ENCODE measurements at places on chromosomes 1 and 21. TPM values are rescaled to one million over a fixed set of nuclear protein-coding genes. Genes with fewer than 3 reads are reported as not detected.
A peak's percentile ranks its signal among the peaks of the same experiment; 100 is the strongest.

GRCh38 chr1:181452746-181453145, 30.6 kb upstream of the CACNA1E start:
- H3K27ac ChIP-seq, result no peak overlapping the region
- H3K4me3 ChIP-seq, result no peak overlapping the region
- no peaks in the 10 kb centered on the region for H3K4me1 ChIP-seq
- no peak for DNase-seq

The COL8A2 gene
- total RNA-seq, result 1.2 TPM

DNA sequence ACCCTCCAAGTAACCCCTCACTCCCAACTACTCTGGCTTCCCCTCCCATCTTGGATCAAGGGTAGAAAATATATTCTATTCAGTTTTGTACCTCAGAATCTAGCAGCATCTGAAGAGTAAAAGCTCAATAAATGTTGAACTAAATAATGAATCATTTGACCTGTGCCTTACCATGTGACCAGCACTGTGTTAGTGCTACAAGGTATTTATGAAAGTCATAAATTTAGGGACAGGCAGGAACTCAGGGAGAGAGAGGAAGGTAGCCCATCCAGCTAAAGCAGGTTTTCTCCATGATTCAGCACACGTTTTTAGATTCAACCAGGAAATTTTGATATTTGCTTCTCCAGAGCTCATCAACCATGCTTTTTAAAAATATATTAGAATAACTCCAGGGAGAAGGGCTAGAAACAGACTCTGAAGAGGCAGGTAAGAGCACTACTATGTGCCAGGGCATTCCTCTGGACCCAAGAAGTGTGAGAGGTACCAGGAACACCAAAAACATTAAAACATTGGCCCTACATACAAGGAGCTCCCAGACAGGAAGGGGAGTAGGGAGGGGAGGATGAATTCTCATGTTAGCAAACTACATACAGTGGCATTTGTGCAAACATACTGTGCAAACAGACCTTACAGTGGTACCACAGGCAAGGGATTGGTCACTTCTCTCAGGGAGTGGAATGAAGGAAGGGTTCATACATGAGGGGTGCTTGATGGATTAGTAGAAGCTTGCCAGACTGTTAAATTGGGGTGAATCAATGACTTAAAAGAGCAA, 64.3 kb downstream of the FYB2 start:
- H3K4me1 ChIP-seq, result no peaks in the 10 kb centered on the region
- H3K27me3 ChIP-seq, result peaks cover 3% of the 10 kb centered on the region
- no peak overlapping the region for H3K4me3 ChIP-seq
- H3K27ac ChIP-seq, result no peak overlapping the region
- DNase-seq, result no peak
- no peaks in the 10 kb centered on the region for H3K36me3 ChIP-seq

GRCh38 chr21:23471877-23472276, 2135.4 kb downstream of the MRPL39 start:
- H3K4me3 ChIP-seq, result no peak overlapping the region
- H3K36me3 ChIP-seq, result no peaks in the 10 kb centered on the region
- no peaks in the 10 kb centered on the region for H3K4me1 ChIP-seq
- no peak overlapping the region for H3K27ac ChIP-seq
- no peak for DNase-seq
- no peaks in the 10 kb centered on the region for H3K27me3 ChIP-seq

DNA sequence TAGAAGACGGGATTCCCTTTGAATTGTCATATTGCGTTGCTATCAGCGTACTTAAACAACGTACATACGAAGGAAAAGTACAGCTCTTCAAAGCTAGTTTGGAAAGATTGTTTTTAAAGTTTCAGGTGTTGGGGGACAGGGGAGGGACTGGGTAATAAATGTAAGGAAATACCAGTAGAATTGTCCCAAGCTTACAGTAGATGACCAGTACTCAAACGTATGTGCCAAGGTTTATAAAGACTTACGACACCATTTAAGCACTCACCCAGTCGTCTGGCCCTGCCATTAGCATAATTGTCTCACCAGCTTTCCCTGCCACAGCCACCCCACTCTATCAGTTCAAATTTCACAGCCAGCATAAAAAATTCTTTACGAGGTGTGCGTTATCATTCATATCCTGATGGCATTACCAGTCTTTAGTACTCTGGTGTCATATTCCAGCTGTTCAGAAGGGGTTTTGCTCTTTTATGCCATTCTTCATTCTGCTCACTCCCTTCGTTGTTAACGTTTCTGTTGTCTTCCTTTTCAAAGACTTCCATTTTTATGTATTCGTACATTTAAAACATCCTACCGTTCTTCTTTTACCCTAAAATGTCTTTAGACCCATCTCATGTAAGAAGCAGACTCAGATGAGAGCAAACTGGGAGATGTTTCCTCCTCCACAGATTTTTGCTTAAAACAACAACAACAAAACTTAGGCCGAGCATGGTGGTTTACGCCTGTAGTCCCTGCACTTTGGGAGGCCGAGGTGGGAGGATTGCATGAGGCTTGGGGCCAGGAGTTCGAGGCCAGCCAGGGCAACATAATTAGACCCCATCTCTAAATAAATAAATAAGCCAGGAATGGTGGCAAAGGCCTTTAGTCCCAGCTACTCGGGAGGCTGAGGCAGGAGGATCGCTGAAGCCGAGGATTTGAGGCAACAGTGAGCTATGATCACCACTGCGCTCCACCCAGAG, 1.0 kb upstream of the HP1BP3 start:
- DNase-seq, result no peak
- peaks cover 15% of the 10 kb centered on the region for H3K4me1 ChIP-seq
- no peaks in the 10 kb centered on the region for H3K27me3 ChIP-seq

DNA sequence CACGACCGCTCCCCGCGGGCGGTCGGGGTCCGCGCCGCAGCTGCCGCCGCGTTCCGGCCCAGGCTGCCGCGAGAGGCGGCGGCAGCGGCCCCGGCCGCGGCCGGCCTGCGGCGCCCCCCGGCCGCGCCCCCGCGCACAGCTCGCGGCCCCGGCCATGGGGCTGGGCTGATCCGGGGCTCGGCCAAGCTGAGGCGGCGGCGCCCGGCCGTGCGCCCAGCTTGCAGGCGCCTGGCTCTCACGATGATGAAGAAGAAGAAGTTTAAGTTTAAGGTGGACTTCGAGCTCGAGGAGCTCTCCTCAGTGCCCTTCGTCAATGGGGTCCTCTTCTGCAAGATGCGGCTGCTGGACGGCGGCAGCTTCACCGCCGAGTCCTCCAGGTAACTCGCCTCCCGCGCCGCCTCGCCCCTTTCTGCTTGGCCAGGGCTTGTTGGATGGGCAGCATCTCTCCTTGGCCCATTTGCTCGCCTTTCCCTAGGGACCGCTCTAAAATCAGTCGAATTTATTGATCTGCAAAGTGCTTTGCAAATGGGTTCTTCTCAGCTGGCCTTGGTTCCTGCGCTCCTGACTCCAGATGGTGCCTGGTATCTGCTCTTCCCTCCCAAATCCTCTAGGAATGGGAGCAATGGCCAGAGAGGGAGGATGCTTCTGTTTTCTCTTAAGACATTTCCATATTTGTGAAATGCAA, 431 bp downstream of the EEIG2 start:
- 0 out of 2 replicates have a peak overlapping the region, but pooled peaks have one; percentile 22 for H3K27ac ChIP-seq
- H3K4me3 ChIP-seq, result peak overlapping the region; percentile 66
- peak; percentile 64 for DNase-seq
- H3K27me3 ChIP-seq, result no peaks in the 10 kb centered on the region
- peaks cover 20% of the 10 kb centered on the region for H3K4me1 ChIP-seq

GRCh38 chr21:34967509-34968289, 81.4 kb downstream of the RUNX1 start:
- peak overlapping the region; percentile 40 for H3K27ac ChIP-seq
- H3K4me1 ChIP-seq, result peaks cover 41% of the 10 kb centered on the region
- no peak overlapping the region for H3K4me3 ChIP-seq
- H3K36me3 ChIP-seq, result no peaks in the 10 kb centered on the region
- H3K27me3 ChIP-seq, result no peaks in the 10 kb centered on the region

GRCh38 chr1:48080331-48081255, 83.4 kb upstream of the TRABD2B start:
- H3K4me3 ChIP-seq, result no peak overlapping the region
- no peak overlapping the region for H3K27ac ChIP-seq
- H3K36me3 ChIP-seq, result no peaks in the 10 kb centered on the region
- DNase-seq, result no peak

GRCh38 chr1:66267201-66267940, 266.6 kb upstream of the SGIP1 start:
- no peaks in the 10 kb centered on the region for H3K27me3 ChIP-seq
- DNase-seq, result no peak
- H3K4me1 ChIP-seq, result peaks cover 82% of the 10 kb centered on the region
- H3K36me3 ChIP-seq, result no peaks in the 10 kb centered on the region

The LMOD1 gene
- total RNA-seq, result 6.4 TPM

The GJB4 gene
- not detected for total RNA-seq
